Psoas muscle (tissue), 8 donors: ENCODE measurements at places on chromosomes 7 and 10. TPM values are rescaled to one million over a fixed set of nuclear protein-coding genes. Genes with fewer than 3 reads are reported as not detected.
A peak's percentile ranks its signal among the peaks of the same experiment; 100 is the strongest.

DNA sequence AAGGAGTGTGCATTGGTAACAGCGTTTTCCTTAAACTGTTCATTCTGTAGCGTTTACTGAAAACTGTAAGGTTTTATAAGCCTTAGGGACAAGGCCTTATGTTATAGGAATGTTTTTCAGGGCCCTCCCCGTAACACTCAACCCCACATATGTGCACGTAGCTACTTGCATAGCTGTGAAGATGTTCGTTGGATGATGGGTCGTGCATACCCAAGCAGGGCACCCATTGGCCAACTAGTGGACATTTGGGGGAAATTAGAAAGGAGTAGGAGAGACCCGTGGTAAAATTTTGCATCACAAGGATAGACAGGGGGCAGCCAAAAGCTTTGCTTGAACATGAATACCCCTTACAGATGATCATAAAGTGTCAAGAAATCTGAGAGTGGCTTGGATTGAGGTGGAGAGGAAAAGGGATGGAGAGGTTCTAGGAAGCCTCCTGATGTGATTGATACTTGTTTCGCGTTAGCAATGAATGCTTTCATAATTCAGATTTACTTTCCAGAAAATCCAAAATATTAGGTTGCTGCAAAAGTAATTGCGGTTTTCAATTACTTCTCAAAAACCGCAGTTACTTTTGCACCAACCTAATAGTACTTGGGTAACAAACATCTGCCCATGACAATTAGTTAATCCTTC, 878 bp downstream of the SEC61A2 start:
- DNase-seq = no peak
- peak overlapping the region; percentile 58 for H3K27ac ChIP-seq
- H3K4me3 ChIP-seq = peak overlapping the region; percentile 91
- peaks cover 5% of the 10 kb centered on the region for H3K4me1 ChIP-seq

DNA sequence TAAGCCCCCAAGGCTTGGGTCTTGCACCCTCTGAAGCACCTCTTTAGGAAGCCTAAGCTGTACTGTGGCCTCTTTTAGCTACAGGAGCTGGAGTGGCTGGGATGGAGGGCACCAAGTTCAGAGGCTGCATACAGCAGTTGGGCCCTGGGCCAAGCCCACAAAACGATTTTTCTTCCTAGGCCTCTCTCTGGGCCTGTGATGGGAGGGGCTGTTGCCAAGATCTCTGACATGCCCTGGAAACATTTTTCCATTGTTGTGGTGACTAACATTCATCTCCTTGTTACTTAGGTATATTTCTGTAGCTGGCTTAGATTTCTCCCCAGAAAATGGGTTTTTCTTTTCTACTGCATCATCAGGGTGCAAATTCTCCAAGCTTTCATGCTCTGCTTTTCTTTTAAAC, 375.7 kb upstream of the NPSR1 start:
- no peaks in the 10 kb centered on the region for H3K36me3 ChIP-seq
- H3K27ac ChIP-seq = no peak overlapping the region
- DNase-seq = no peak
- no peaks in the 10 kb centered on the region for H3K27me3 ChIP-seq
- H3K4me3 ChIP-seq = no peak overlapping the region

Gene OR6B1
- not detected for total RNA-seq

- H3K4me3 ChIP-seq = no peak overlapping the region
- no peak for DNase-seq
Measured at GRCh38 chr10:27474741-27475140, 29.4 kb upstream of the RAB18 start.

- no peaks in the 10 kb centered on the region for H3K27me3 ChIP-seq
- no peaks in the 10 kb centered on the region for H3K4me1 ChIP-seq
- H3K4me3 ChIP-seq = no peak overlapping the region
- H3K27ac ChIP-seq = no peak overlapping the region
- DNase-seq = no peak
Measured at GRCh38 chr7:121431389-121431995, 35.4 kb upstream of the FAM3C start.

- DNase-seq = no peak
- no peaks in the 10 kb centered on the region for H3K27me3 ChIP-seq
- no peaks in the 10 kb centered on the region for H3K36me3 ChIP-seq
- no peak overlapping the region for H3K27ac ChIP-seq
- no peak overlapping the region for H3K4me3 ChIP-seq
Measured at GRCh38 chr7:142303650-142304049, 45.8 kb upstream of the PRSS58 start.

GRCh38 chr10:18759575-18759974, 100.3 kb downstream of the ARL5B start:
- H3K4me3 ChIP-seq = no peak overlapping the region
- H3K27me3 ChIP-seq = no peaks in the 10 kb centered on the region
- no peaks in the 10 kb centered on the region for H3K4me1 ChIP-seq
- no peak overlapping the region for H3K27ac ChIP-seq

DNA sequence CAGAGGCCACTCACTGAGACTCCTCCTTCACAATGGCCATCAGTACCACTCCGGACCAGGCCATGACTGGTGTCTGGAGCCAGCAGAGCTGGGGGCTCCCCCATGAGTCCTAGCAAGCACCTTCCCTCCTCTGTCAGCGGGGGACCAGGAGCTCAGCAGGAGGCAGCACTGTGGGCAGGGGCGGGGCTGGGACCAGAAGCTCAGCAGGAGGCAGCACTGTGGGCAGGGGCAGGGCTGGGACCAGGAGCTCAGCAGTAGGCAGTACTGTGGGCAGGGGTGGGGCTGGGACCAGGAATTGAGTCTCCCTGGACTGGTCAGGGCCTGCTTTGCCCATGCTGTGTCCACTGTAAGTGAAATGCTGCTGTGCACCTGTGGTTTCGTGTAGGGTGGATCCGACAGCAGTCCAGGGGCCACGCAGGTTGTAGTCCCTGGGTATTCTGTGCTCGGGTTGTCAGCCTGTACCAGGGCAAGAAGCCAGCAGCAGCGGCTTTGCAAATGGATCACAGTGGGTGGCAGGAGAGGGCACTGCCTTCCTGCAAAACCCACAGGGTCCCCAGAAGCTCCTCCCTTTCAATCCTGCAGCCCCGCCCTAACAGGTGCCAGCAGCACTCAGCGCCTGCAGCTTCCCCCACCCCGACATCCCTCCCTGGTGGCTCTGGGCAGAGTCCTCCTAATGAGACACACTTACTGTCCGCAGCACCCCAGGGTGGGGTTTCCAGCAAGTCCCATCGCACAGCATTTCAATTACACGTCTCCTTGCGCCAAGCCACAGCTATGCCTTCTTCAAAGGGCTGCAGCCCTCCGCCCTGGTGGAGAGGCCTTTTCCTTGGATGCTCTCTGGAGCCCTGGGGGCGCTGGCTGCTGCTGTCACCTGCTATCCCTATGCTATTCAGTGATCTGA, 220.5 kb downstream of the TCERG1L start:
- no peaks in the 10 kb centered on the region for H3K36me3 ChIP-seq
- no peak overlapping the region for H3K27ac ChIP-seq
- peaks cover 13% of the 10 kb centered on the region for H3K27me3 ChIP-seq
- H3K4me3 ChIP-seq = no peak overlapping the region
- H3K4me1 ChIP-seq = no peaks in the 10 kb centered on the region

- H3K36me3 ChIP-seq = no peaks in the 10 kb centered on the region
- H3K27me3 ChIP-seq = no peaks in the 10 kb centered on the region
- DNase-seq = no peak
- H3K27ac ChIP-seq = no peak overlapping the region
- no peaks in the 10 kb centered on the region for H3K4me1 ChIP-seq
Measured at GRCh38 chr10:11794566-11794965, 28.6 kb upstream of the PROSER2 start.

Gene RALA
- 17.5 TPM for total RNA-seq

DNA sequence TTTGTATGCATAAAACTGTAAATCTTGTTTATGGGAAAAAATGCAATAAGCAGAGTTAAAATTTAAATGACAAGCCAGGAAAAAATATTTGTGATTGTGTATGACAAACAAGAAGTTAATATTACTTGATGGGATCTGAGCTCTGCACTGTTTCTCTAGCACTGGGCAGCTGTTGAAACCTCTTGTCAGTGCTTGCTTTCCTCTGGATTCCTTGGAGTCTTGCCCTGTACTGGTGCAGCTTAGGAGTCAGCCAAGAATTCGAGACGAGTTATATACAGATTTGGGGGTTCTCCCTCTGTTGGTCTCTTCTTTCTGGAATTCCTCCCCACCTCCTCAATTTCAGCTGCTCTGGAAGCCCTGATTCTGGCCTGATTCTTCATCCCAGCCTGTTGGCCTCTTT, 24.3 kb upstream of the OPN4 start:
- no peak overlapping the region for H3K27ac ChIP-seq
- H3K27me3 ChIP-seq = no peaks in the 10 kb centered on the region
- peaks cover 4% of the 10 kb centered on the region for H3K4me1 ChIP-seq
- no peak overlapping the region for H3K4me3 ChIP-seq
- H3K36me3 ChIP-seq = no peaks in the 10 kb centered on the region

GRCh38 chr10:114920459-114920858, 17.5 kb upstream of the TRUB1 start:
- H3K27me3 ChIP-seq = peaks cover 3% of the 10 kb centered on the region
- no peak overlapping the region for H3K27ac ChIP-seq
- no peak for DNase-seq
- H3K4me1 ChIP-seq = no peaks in the 10 kb centered on the region
- no peaks in the 10 kb centered on the region for H3K36me3 ChIP-seq
- H3K4me3 ChIP-seq = no peak overlapping the region

Gene PVRIG
- not detected for total RNA-seq

- DNase-seq = no peak
- no peak overlapping the region for H3K4me3 ChIP-seq
- H3K4me1 ChIP-seq = peaks cover 13% of the 10 kb centered on the region
- no peaks in the 10 kb centered on the region for H3K27me3 ChIP-seq
Measured at GRCh38 chr7:90771281-90771680, 175.2 kb downstream of the CDK14 start.

- no peaks in the 10 kb centered on the region for H3K4me1 ChIP-seq
- H3K4me3 ChIP-seq = no peak overlapping the region
- no peak overlapping the region for H3K27ac ChIP-seq
- H3K36me3 ChIP-seq = no peaks in the 10 kb centered on the region
Measured at GRCh38 chr7:118352867-118353453, 128.5 kb downstream of the ANKRD7 start.

Gene SLC18A3
- total RNA-seq = not detected

Gene CNOT4
- 35.1 TPM for total RNA-seq

Gene NUTM2A
- total RNA-seq = 1.2 TPM

Gene SFTPA1
- total RNA-seq = 0.54 TPM

Gene VPS26A
- total RNA-seq = 40.2 TPM

DNA sequence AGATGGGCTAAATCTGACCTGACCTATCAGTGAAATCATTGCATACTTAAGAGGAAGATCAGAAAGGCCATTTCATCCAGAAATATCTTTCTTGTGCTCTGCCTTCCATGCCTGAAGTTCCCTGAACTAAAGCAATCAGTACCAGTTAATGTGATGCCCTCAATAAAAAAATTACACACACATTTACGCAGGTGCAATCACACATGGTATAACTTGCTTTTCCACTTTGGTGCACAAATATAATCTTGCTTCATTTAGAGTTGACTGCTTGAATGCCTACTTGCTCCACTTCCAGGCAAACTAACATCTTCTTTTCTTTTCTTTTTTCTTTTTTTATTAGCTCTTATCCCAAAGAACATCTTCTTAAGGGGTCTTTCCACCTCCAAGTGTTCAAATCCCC, 58.3 kb upstream of the KIF5B start:
- H3K4me3 ChIP-seq = no peak overlapping the region
- H3K4me1 ChIP-seq = no peaks in the 10 kb centered on the region
- H3K27me3 ChIP-seq = no peaks in the 10 kb centered on the region
- H3K36me3 ChIP-seq = no peaks in the 10 kb centered on the region
- H3K27ac ChIP-seq = no peak overlapping the region

Gene C7orf57
- total RNA-seq = not detected

DNA sequence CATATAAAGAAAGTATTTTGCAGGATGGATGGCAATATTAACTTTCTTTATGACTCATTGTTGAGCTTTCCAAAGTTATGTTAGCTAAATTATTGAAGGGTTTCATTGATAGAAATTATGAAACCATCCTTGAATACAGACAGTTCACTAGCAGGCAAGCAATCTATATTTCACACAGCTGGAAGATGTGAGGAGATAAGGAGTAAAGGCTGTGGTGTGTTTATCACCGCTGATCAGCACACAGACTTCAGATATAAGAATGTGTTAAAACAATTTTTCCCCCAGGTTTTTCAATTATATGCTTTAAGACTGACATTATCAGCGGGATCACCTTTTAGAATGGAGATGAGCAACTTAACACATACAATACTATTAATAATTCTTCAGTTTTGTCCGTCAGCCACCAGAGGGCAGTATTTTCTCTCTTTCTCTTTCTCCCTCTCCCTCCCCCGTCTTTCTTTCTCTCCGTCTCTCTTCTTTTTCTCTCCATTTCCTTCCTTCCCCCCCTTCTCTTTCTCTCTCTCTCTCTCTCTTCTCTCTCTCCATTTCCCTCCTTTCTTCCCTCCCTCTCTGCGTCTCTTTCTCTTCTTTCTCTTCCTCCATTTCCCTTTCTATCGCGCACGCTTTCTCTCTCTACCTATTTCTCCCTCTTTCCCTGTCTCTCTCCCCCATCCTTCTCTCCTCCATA, 62.9 kb upstream of the FAM171A1 start:
- H3K36me3 ChIP-seq = no peaks in the 10 kb centered on the region
- H3K4me3 ChIP-seq = peak overlapping the region; percentile 51
- H3K27ac ChIP-seq = no peak overlapping the region
- H3K4me1 ChIP-seq = no peaks in the 10 kb centered on the region
- no peaks in the 10 kb centered on the region for H3K27me3 ChIP-seq

Gene EGR2
- total RNA-seq = 0.67 TPM

DNA sequence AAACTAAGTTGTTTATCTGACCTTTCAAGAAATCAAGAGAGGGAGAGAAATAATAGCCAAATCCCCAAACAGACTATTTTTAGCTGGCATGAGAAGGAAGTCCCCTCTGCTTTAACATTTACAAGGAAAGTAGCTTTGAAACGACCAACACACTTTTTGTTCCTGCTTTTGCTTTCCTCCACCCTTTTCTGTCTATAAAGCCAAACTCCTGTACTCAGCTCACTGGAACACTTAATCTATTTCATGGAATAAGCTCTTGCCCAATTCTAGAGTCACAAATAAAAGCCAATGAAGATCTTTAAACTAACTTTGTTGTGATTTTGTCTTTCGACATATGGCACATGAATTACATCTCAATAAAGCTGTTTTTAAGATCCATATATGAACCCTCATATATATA, 86.8 kb upstream of the CCDC71L start:
- no peak overlapping the region for H3K27ac ChIP-seq
- no peak for DNase-seq
- no peak overlapping the region for H3K4me3 ChIP-seq
- no peaks in the 10 kb centered on the region for H3K27me3 ChIP-seq
- H3K4me1 ChIP-seq = no peaks in the 10 kb centered on the region
